T-helper 9 cell (primary cell): ENCODE measurements at places on chromosomes 11 and 22.

DNA sequence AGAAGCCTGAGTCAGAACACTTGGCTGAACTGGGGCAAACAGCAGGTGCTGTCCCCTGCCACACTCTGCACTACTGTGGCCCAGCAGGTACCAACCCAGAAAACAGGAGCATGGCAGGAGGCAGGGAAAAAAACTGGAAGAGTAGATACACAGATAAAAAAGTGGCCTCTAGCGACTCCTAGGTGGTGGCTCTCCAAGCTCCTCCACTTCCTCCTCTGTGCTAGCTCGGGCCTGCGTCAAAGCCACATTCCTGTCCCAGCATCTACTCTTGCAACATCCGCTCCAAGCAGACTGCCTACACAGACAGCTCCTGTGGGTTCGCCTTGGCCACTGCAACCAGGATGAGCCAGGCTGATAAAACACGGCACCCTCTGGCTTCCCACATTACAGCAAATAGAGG, 6.9 kb downstream of the OR8B12 start:
- no peak for DNase-seq

DNA sequence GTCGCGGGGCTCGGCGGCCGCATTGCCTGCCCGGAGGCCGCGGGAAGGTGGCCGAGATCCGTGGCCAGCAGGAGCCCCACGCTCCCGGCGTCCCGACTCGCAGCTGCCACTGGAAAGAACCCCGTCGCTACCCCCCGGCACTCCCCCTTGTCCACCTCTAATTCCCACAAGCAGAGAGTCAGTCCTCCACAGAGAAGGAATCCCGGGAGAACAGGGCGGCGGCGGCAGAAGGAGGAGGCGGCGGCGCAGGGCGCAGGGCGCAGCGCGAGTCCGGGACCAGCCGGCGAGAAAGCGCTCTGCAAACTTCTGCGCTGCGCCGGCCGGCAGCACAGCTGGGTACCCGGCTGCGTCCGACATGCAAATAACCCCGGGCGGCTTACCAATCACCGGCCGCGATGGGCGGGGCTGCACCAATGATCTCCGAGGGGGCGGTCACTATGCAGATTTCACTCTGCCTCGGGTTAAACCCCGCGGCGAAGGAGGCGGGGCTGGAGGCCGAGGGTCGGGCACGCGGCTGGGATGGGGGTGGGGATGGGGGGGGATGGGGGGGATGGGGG, at the start of gene ABTB2:
TSS of gene ABTB2 (minus strand) at position 310 of the 557 bp plus-strand sequence.
- peak; percentile 94 for DNase-seq

DNA sequence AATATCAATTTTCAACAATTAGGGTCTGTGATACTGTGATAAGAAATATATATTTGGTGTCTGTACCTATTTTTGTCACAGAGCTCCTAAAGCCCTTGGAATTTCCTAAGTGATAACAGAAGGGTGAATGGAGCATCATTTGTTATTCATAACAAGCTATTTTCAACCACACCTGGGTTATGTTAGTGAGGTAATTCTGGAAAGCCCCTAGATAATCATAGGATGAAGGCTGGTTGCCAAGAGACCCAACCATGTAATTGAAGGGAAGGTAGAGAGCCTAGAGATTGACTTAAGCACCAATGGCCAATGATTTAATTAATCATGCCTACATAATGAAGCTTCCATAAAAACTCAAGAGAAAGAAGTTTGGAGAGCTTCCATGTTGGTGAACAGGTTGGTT, 109.4 kb downstream of the KIF18A start:
- no peak for DNase-seq

DNA sequence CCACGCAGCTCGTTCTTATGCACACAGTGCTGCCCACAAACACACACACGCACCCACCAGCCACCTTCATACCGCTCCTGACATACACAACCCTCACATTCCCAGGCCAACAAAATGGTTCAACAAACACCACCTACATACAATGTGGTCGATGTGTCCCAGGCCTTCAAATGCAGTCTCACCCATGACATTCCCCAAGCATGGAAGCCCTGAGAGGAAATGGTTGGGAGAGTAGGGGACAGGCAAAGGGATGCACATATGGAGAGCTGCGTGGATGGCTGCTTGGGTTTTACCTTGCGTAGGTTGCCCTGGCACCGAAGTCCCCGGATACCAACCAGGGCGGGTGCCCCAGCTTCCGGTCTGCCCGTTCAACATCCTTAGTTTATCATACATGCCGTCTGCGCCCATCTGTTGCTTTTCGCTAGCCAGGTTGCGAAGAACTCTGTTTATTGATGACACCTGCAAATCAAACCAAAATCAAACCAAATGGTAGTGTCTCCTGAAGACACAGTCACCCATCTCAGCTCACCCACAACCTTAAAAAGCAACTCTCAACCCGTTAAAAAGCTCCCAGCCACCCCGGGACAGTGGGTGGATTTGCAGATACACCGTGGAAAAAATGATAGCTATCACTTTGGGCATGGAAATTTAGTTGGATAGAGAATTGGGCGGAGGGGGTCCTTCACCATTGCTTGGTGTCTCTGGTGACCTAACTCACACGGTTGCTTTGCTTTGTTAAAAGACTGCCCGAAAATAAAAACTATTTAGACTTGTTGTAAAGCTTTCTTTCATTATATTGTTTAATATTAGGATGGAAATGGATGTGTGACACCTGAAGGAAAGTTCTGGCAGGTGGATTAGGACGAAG, 10.5 kb downstream of the PAX6 start:
- no peak for DNase-seq

- no peak for DNase-seq
These were observed 141.3 kb downstream of the ATG16L2 start for GRCh38 chr11:72955466-72955865.

- DNase-seq = no peak
These were observed 23.5 kb upstream of the P2RY2 start for GRCh38 chr11:73194593-73194992.

DNA sequence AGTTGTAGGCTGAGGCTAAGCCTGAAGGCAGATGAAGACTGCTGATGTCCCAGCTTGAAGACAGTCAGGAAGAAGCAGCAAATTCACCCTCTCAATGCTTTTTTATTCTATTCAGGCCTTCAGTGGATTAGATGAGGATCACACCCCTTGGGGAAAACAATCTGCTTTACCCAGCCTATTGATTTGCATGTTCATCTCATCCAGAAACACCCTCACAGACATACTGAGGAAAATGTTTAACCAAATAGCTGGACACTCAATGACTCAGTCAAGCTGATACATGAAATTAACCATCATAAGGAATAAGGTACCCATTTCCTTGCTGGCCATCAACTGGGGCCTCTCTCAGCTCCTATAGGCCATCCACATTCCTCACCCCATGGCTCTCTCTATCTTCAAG, 549.9 kb upstream of the CCDC90B start:
- no peak for DNase-seq

GRCh38 chr11:407651-408123, 7.1 kb downstream of the SIGIRR start:
- no peak for DNase-seq

DNA sequence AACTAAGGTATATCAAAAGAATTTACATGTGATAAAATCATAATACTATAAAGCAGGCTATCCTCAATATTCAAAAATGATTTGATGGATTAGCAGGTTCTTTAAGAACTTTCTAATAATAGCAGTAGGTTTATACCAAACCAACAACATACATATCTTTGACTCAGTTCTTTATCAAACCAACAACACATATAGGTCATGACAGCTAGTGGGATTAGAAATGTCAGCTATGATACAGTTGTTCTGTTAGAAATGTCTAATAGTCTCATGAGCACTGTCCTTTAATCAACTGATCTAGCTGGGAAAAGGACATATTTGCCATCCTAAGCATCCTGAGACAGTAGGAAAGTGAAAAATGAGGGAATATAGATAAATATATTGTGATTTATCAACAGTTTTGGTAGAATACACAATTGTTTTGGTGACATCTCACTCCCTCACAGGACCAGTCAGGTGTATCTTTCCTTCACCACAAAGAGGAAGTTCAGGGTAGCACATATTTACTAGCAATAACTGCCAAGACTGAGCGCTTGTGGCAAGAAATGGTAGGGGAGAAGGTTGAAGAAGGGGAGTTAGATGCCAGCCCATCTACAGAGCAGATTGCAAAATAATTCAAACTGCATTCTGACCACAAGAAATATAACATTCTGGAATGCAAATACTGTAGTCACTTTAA, 90.8 kb upstream of the APOA1 start:
- no peak for DNase-seq

DNA sequence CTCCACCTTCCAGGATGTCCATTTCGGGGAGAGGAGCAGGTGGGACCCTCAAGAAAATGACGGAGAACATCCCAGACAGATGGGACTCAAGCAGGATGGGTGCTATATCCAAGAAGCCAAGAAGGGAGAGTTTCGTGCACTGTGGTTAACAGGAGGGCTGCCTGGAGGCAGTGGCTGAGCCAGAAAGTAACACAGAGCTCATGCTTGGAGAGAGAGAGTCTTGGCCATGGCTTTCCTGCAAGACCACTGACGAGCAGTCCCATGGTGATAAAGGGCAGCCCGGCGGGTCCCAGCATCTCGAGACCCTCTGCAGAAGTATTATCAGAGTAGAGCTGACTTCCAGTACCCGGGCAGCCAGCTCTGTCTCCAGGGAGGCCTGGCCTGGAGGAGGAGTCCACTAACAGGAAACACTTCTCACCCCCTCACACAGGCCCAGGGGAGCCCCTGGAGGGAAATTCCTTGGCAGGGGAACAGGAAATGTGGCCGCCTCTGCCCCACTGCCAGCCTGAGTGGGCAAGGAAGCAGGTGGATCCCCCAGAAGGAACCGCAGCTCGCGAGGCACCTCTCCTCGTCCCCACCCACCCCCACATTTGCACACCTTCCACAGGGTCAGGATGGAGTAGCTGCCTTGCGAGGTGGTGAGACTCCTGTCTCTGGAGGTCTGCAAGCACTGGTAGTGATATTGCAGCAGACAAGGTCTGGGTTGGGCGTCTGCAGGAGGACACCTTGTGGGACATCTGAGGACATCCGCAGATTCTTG, 32.2 kb downstream of the CYTH4 start:
- DNase-seq = no peak

DNA sequence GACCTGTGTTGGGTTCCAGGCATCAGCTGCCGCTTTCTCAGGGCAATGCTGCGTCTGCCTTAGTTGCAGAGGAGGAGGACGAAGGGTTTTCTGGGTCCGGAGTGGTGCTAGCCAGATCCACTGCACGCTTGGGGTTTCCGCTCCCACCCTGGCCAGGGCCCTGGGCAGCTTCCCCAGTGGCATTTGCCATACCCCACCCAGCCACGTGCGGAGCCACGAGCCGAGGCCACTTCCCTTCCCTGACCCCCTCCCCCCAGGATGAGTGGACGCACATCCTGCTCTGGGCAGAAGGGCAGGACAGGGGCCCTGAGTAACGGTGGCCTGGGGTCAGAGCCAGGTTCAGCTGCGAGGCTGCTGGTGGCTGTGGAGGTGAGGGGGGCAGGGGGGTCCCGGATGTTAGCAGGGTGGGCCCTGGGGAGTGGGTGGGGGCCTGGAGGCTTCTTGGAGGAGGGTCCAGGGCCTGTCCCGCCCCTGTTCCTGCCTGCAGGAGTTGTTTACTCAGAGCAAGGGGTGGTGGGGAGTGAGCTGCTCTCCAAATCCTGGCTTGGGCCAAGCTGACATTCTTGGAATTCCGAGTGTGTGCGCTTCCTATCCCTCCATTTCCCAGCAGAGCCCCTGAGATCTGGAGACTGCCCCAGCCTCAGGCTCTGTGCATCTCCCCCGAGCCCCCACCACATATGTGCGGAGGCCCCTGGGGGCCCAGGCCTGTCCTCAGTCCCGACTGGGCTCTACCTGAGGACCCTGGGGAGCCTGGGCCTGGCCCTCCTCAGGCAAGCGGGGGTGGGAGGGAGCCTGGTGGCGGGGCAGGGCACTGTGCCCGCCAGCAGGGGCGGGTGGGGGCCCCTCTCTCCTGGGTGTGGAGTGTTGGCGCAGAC, 1.4 kb downstream of the TSPAN4 start:
- no peak for DNase-seq

- no peak for DNase-seq
These were observed 55.3 kb downstream of the SHANK2 start for GRCh38 chr11:71197096-71197495.

GRCh38 chr11:103281301-103281700, 172.1 kb downstream of the DYNC2H1 start:
- no peak for DNase-seq

- no peak for DNase-seq
These were observed 2.1 kb downstream of the LGALS12 start for GRCh38 chr11:63508009-63508408.

DNA sequence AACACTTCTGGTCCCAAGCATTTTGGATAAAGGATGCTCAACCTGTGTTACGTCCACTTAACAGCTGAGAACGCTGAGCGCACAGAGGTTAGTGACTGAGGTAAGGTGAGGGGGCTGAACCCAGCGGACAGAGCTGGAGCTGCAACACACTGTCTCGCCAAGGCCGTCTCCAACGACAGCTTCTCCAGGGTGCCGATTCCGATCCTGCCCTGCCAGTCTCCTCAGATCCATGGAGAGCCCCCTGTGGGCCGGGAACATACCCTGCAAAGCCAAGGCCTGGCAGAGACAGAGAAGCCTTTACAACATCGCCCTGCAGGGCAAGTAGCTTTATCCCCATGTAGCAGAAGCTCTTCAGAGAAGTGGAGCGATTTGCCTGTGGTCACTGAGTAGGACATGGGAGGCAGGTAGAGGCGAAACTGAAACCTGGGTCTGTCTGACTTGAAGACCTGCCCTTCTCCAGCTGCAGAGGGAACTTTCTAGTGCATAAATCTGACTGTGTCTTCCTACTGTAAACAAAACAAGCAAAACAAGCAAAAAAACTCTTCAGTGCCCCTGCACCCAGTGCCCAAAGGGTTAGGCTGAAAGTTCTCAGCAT, 72.8 kb downstream of the SCUBE1 start:
- no peak for DNase-seq

- DNase-seq = no peak
These were observed 30.8 kb downstream of the APOL3 start for GRCh38 chr22:36129486-36130388.

- no peak for DNase-seq
These were observed 6.6 kb downstream of the ARRB1 start for GRCh38 chr11:75344761-75345454.

- no peak for DNase-seq
These were observed 37.2 kb upstream of the IGSF9B start for GRCh38 chr11:133993921-133994320.

- DNase-seq = no peak
These were observed 10.9 kb upstream of the HBE1 start for GRCh38 chr11:5280582-5281102.

DNA sequence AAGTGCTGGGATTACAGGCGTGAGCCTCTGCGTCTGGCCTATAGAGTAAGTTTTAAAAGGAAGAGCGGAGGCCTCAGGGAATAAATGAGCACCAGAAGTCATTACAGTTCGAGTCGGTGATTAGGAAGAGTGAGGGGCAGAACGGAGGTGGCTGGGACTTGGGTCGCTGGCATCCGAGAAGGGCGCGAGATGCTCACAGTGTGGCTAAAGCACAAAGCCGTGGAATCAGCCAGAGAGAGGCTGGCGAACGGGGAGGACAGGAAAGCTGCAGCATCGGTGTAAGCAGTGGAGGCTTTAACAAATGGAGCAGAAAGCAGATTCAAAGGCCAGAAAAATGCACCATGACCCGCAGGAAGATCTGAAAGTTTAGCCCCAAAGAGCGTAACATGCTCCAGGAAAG, 2.7 kb upstream of the KRTAP5-4 start:
- no peak for DNase-seq

- no peak for DNase-seq
These were observed 15.0 kb upstream of the MOB2 start for GRCh38 chr11:1501421-1502167.
